ENCODE measurements at places on chromosomes 5 and 9.

DNA sequence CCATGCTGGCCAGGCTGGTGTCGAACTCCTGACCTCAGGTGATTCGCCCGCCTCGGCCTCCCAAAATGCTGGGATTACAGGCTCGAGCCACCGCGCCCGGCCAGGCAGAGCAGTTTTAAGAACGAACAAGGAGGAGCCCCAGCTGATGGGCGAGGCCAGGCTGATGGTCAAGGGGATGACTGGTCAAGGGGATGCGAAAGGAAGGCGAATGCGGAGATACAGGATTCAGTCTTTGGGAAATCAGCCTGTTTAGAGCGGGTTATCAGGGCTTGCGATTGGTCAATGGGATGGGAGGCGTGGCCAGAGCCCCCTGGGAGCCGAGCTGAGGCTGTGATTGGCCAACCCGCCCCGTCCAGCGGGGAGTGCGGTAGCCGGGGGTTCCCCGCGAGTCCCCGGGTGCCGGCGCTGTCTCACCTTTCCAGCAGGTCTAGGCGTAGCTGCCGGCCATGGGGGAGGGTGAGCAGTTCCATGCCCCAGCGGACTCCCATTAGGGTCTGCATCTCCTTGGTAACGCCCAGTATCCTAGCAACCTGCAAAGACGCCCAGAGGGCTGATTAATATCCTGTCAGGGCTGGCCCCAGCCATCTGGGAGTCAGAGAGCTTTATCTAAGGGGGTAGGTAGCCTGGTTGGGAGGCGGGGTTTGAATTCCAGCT lies 7.5 kb upstream of the TOR2A start:
- DNase-seq = no peak

DNA sequence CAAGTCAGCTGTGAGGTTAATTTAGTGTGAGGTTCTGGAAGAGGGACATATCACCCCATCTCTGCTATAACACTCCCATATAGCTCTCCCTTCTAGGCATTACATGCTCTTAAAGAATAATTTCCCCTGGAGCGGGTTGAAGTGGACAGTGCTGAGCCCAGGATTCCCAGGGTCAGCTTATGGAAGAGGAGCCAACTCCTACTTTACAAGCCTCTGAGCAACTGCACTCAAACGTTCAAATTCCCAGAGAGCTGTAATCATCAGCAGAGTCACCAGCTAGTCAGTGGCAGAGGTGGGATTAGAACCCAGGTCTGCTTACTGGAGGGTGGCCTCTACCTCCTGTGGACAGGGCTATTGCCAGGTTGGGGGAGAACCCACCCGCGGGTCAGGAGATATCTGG lies 1.4 kb downstream of the NEURL1B start:
- DNase-seq = no peak

DNA sequence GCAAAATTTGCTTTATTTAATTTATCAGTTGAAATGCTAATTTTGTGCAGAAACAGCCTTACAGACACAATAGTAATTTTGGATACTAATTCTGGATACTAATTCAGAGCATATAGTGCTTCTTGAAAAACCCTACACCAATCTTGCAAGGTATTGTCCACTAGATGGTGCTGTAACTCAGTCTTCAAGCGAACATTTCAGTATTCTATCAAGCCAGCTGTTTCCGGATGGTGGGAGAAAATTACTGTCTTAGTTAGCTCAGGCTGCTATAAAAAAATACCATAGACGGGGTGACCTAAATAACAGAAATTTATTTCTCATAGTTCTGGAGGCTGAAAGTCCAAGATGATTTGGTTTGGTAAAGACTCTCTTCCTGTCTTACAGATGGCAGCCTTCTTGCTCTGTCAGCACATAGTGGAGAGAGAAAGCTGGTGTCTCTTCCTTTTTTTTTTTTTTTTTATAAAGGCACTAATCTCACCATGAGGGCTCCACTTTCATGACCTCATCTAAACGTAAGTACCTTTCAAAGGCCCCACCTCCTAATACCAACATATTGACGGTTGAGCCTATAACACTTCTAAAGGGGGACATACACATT lies 1306.5 kb upstream of the CDH9 start:
- DNase-seq = no peak

GRCh38 chr5:2752821-2753439 lies 1.5 kb upstream of the IRX2 start:
- no peak for DNase-seq

- DNase-seq = no peak
Measured at GRCh38 chr5:104646416-104646815, 1083.8 kb upstream of the NUDT12 start.
